ENCODE measurements at places on chromosomes 5 and 9.
A peak's percentile ranks its signal among the peaks of the same experiment; 100 is the strongest.

GRCh38 chr5:106127985-106128384 lies 1542.8 kb downstream of the EFNA5 start:
- no peak for DNase-seq

DNA sequence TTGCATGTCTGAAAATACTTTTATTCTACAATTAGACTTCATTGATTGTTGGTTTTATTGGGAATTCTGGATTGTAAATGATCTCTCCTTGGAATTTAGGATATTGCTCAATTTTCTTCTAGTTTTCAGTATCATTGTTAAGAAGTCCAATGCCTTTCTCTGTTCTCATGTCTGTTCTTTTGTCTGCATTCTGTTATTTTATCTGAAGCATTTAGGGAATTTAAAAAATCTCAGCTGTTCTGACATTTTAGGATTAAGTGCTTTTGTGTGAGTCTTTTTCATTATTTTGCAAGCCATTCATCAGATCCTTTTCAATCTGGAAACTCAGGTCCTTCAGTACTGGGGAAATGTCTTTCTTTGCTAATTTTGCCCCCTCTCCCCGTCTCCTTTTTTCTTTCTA lies 4.4 kb upstream of the FER start:
- no peak for DNase-seq

- no peak for DNase-seq
Observed at GRCh38 chr9:15299374-15299939, 7.6 kb downstream of the TTC39B start.

DNA sequence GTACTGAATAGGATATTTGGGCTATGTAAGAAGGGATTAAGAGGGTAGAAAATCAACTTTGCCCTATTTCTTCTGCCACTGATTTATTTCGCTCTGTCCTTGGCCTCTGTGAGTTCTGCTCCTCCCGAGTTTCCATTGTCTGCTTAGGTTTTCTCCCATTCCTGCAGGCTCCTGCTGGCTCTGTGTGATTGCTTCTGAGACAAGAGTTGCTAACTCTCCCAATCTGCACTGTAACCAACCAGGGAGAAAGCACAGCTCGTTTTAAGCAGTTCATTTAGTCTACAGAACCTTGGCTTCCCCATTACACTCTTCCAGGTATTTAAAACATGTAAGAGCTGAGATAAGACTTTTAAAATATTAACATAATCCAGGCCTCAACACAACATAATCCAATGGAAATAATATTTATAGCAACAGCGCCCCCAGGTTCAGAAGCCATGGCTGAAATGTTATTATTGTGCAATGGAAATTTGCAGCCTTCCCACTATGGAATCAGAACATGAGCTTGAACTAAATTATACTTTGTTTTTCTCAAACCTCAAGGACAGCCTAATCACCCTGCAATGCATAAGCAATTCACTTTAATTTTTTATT lies 203.5 kb downstream of the ERCC6L2 start:
- no peak for DNase-seq

DNA sequence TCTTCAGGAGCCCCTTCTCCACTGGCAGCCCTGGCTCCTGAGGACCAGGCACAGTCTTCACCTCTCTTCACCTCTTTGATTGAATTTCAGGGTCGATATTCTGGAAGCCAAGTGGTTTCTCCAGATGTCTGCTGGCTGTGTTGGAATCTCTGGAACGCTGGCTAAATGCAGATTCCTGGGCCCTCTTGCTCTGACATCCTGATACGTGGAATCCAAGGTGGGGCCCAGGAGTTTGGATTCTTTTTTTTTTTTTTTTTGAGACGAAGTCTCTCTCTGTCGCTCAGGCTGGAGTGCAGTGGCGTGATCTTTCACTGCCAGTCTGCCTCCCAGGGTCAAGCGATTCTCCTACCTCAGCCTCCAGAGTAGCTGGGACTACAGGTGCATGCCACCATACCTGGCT lies 26.8 kb upstream of the IER5L start:
- no peak for DNase-seq

- DNase-seq, result no peak
Observed at GRCh38 chr9:116368680-116369079, 215.1 kb downstream of the PAPPA start.

GRCh38 chr5:24714746-24715145 lies 70.0 kb upstream of the CDH10 start:
- peak; percentile 14 for DNase-seq

- DNase-seq, result no peak
Observed at GRCh38 chr5:144711172-144711571, 540.5 kb downstream of the KCTD16 start.

- no peak for DNase-seq
Observed at GRCh38 chr5:55917402-55918086, 66.4 kb downstream of the IL31RA start.

DNA sequence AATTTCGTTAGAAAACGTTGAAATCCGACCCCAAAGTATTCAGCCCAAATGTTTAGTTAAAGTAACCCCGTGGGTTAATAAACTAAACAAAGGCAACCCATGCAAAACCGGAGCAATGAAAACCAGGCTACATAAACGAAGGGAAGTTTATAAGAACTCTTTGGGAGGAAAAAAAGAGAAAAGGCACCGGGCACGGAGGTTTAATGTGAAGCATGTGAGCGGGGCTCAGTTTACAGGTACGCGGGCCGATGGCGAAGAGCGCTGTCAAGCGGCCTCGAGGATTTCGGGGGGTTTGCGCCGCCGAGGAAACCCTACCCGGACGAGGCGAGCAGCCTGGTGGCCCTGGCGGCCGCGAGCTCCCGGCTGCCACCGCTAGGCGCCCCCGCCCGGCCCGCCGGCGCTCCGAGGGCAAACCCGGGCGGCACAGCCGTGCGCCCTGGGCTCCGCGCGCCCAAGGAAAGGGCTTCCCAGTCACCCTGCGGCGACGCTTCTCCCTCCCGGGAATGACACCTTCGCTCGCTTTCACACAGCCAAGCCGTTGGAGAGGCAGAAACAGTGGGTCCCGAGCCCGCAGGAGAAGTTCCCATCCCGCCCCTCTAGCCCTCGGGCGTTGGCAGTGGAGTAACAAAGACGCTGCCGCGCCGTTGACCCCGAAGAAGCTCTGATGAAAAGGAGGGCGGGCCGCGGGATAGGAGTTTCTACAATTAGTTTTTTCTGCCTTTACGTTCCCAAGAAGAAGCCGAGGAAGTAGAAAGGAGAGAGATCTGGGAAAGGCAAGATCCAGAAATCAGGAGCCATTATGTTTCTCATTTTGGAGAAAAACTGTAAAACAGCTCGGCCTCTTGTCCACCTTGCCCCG lies 126.0 kb downstream of the TMEM174 start:
- DNase-seq, result no peak

DNA sequence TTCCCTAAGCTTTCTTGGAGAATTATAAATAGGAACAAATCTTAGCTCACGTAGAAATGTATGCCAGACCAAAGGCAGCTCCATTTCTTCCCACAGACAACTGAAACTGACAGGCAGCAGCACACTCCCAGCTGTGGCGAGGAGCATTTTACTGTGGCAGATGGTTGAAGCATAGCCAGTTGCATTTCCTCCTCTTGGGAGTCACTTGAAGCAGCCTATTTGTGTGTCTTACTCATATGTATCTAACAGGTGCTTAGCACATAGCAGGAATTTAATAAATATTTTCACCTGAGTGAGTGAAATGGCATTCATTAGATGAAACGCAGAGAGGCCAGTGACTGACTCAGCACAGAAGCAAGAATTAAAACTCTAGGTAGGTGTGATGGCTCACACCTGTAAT lies 12.3 kb upstream of the MTMR12 start:
- peak; percentile 85 for DNase-seq

GRCh38 chr5:149371296-149371962 lies 7.7 kb downstream of the IL17B start:
- peak; percentile 72 for DNase-seq

DNA sequence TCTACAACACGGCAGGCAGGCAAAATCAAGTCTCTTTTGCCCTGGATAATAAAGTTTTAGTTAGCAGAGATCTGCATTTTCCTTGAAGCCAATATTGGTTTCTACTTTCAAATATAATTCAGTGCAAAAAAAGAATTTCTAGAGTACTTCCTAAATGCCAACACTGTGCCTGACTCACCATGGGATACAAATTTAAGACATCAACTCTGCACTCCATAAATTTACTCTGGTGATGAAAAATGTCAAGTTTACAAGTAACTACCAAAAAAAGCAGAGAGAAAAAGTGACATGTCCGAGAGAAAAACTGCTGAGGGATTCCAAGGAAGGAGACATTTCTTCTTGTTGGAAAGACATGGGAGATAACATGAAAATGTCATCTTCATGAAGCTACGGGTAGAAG lies 119.7 kb downstream of the RAPGEF6 start:
- DNase-seq, result no peak

GRCh38 chr5:132489871-132490483 lies 596 bp downstream of the IRF1 start:
- DNase-seq, result peak; percentile 72

GRCh38 chr5:176816791-176817347 lies 6.5 kb downstream of the UNC5A start:
- peak; percentile 57 for DNase-seq

DNA sequence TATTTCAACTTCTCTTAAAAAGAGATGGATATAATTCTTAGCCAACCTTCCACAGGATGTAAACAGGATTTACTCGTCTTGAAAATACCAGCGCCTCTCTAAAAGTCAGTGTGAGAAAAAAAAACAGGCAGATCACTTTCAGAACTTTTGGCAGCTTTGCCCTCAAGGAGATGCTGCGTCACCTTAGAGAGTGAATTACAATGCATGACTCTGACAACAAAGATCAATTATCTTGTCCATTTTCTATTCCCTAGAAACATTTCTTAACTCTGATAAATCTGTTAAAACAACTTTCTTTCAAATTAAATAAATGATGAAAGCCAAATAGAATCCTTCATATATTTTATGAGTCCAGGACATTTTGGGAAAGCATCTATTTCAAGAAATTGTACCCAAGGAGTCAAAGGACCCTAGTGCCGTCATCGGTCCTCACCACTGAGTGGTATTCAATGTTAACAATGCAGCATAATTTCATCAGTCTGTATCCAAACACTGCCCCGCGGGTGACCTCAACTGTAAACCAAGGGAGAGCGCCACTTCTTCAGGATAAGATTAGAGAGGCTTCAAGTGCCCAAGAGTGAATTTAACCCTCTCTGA lies 536.0 kb downstream of the PDE4D start:
- peak; percentile 91 for DNase-seq

- peak; percentile 32 for DNase-seq
Observed at GRCh38 chr5:150513375-150514309, 5.7 kb downstream of the NDST1 start.

GRCh38 chr5:155299386-155300005 lies 285.9 kb downstream of the KIF4B start:
- DNase-seq, result peak; percentile 34

DNA sequence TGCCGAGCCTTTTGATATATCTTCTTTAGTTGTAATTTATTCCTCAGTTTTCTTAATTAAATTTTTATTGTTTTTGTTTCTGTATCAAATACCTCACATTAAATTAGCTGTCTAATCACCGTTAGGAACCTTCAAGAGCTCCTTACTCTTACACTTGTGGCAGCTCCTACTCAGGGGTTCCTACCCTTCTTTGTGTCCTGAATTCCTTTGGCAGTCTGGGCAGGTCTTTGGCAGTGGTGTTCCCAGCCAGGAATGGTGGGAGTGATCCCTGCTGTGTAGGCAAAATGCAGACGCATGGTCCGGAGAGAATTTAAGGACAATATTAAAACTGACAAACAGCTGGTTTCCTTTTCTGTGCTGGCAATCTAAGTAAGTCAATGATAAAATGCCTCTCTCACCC lies 41.8 kb downstream of the MAST4 start:
- DNase-seq, result peak; percentile 21

GRCh38 chr5:140502834-140503233 lies 44.6 kb upstream of the EIF4EBP3 start:
- DNase-seq, result no peak

- DNase-seq, result no peak
Observed at GRCh38 chr5:155434267-155434666, 420.7 kb downstream of the KIF4B start.

Data from NCI-H69 (cell line).